ENCODE measurements at places on chromosomes 11 and 22.
A peak's percentile ranks its signal among the peaks of the same experiment; 100 is the strongest.

GRCh38 chr11:19664886-19665548, 47.6 kb upstream of the NAV2 start:
- DNase-seq, result peak; percentile 41

DNA sequence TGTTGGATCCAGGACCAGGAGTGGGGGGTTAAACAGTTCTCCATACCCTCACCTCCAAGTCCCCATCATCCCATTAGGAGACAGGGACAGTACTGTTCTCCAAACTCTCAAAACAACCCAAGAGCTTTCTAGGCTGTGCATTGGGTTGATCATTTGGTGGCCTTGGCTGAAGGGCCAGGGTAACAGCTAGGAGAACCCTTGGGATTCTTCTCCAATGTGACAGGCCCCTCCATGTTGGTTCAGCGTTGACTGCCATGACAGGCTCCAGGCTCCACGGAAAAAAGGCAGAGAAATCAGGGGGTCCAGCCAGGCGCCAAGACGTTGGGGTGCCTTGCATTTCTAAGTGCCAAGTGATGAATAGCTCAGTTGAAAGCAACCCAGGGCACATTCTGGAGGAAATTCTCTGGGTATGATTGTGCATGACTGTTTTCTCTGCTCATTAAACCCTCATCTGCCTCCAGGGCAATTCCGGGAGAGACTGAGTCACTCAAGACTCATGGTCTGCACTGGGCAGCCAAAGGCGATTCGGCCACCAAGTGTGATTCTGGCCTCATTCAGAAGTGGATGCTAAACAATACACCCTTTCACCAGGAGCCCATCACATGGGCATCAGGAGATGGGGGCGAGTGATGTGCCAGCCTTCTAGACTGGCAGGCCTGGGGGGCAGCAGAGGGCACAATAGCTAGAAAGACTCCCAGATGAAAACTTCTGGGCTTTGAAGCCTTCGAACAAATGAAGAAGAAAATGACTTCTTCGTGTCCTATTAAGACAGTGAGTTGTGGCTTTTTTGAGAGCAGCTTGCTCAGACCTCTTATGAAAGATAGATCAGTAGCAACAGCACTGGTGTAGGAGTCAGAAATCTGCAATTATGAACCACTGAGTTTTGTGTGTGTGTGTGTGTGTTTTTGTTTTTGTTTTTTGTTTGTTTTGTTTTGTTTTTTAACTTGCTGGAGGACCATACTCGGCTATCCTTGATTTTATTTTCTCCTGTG, 27.7 kb downstream of the CD44 start:
- no peak for DNase-seq

GRCh38 chr11:134626032-134626431, 214.0 kb upstream of the B3GAT1 start:
- no peak for DNase-seq

- DNase-seq, result no peak
Measured at GRCh38 chr11:60847281-60847680, 5.4 kb downstream of the CCDC86 start.

DNA sequence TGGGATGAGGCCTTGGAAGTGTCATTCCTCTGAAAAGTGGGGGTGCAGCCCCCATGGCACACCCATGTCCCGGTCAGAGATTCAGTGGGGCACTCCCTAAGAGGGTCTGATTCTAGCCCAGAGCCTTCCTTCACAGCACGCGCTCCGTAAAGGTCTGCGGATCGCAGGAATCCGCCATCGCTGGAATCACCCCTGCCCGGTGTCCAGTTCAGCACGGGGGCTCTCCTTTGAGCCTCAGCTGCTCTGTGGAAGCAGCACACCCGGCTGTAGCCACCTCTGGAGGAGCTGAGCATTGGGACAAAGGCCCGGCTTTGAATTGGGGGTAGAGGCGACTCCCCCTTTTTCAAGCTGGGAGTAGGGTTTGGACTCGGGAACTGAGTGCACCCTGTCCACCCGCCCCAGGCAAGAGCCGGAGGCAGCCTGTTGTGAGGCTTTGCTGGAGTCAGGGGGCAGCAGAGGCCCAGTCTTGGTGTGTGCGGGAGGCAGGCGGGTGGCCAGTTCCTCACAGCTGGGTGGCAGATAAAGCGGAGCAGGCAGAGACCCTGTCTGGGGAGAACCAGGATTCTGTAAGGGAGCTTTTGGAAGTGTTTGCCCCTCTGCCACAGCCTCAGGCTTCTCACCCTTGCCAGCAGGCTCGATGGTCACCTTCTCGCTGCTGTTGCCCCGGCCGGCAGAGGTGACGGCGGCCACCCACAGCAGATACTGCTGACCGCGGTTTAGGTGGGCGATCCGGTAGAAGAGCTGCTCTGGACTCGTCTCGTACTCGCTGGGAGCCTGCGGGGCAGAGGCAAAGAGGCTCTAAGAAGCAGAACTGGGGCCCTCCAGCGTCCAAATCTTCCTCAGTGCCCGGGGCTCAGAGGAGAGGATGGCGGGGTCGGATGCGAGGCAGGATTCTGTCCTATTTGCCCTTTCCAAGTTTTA, 115.9 kb downstream of the CEP164 start:
- peak; percentile 59 for DNase-seq

DNA sequence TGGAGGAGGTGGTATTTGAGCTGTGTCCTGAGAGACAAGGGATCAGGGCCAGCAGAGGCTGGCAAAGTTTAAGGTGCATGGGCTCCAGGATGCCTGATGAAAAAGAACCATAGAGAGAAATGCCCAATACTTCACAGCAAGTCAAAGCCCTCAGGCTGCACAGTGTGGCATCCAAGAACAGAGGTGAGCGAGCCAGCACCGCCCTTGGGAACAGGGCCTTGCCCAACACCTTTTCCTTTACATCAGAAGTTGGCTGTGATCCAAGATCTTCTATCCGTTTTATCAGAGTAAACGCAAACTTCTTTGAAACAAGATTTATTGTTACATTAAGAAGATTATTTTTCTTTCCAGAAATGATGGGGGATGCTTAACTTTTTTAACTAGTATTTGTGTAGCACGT, 1.4 kb downstream of the B3GNT6 start:
- DNase-seq, result no peak

GRCh38 chr11:46305295-46305694, 27.8 kb downstream of the CREB3L1 start:
- no peak for DNase-seq

GRCh38 chr11:128884703-128885338, 6.3 kb upstream of the KCNJ5 start:
- peak; percentile 45 for DNase-seq

DNA sequence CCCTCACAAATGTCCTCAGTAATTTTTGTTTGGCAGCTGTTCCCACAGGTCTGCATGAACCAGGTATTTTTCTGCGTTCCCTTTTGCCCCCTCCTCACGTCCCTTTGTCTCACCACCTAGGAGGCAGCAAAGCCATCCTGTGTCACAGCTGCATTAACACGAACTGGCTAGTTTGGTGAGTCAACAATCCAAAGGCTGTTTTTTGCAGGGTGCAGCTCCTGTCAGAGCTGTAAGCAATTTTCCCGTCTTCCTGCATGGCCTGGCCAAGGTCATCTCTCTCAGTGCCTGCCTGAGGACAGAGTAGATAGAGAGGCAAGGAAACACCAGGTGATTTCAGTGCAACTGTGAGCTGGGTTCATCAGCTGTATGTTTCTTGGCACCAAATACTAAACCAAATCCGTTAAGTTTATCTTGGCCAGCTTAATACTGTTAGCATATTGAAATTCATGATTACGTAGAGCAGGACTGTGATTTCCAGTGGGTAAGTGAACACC, 20.6 kb upstream of the VSIG10L2 start:
- no peak for DNase-seq

DNA sequence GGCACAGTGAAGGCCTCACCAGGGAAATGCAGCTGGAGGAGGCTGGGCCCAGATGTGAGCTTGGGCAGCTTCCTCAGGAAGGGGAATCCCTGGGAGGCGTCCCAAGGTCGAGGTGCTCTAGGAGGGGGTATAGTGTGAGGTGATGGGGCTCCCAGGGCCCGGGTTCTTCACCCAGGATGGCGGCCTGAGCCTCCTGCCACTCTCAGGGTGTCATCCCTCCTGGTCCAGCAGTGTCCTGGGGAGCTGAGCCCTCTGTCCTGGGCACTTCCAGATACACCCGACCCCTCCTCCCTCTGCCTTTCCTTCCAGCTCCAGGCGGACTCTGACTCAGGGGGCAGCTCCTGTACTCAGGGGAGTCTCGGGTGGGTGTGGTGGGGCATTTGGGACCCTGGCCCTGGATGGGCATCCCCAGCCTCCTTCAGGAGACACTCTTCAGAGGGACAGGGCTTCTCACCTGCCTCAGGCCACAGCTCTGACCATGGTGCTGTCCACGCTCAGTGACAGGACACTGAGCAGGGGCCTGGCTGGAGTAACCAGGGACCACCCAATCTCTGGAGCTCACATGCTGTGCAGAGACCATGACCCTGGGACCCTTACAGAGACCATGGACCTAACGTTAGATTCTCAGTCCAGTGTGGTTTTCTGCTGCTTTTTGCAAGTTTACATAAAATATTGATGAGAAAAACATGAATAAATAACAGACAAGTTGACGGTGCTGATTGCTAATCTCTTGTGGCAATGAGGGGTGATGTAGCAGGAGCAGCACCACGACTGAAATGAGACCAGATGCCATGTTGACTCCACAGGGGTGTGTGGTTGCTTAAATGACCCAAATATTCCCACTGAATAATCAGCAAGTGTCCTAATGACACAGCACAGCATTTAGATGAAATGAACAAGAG, 101.9 kb downstream of the GGTLC2 start:
- DNase-seq, result no peak

- no peak for DNase-seq
Measured at GRCh38 chr11:64519541-64519940, 71.5 kb upstream of the SLC22A12 start.

- no peak for DNase-seq
Measured at GRCh38 chr22:27845644-27846043, 44.1 kb upstream of the MN1 start.

Measured in heart left ventricle (tissue), 16 donors.